ENCODE measurements at places on chromosomes 16 and 17.

DNA sequence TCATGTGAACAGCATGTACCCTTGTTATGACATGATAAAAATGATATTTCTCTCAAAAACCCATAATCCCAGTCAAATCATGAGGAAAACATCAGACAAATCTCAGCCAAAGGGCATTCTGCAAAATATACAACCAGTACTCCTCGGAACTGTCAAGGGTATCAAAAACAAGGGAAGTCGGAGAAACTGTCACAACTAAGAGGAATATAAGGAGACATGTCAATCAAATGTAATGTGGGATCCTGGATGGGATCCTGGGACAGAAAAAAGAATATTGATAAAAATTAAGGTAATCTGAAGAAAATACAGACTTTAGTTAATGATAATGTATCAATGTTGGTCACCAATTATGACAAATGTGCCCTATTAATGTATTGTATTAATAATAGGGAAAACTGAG, 15.6 kb upstream of the CDYL2 start:
- DNase-seq, result no peak

GRCh38 chr17:44966348-44967025, 1.6 kb downstream of the C1QL1 start:
- no peak for DNase-seq

GRCh38 chr17:4152471-4152870, 9.5 kb downstream of the CYB5D2 start:
- DNase-seq, result peak; percentile 50

DNA sequence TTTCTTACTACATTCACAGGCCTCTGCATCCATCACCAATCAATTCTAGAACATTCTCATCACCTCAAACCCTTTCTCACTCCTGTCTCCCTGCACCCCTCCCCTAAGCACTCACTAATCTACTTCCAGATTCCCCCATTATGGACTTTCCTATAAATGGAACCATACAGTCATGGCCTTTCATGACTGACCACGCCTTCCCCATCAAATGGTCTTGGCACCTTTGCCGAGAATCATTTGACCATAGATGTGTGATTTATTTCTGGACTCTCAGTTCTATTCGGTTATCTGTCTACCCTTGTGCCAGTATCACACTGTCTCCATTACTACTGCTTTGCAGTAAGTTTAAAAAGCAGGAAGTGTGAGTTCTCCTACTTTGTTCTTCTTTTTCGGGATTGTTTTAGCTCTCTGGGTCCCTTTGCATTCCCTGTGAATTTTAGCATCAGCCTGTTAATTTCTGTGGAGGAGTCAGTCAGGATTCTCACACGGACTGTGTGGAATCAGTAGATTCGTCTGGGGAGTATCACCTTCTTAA, 27.5 kb downstream of the GTF3C1 start:
- no peak for DNase-seq

DNA sequence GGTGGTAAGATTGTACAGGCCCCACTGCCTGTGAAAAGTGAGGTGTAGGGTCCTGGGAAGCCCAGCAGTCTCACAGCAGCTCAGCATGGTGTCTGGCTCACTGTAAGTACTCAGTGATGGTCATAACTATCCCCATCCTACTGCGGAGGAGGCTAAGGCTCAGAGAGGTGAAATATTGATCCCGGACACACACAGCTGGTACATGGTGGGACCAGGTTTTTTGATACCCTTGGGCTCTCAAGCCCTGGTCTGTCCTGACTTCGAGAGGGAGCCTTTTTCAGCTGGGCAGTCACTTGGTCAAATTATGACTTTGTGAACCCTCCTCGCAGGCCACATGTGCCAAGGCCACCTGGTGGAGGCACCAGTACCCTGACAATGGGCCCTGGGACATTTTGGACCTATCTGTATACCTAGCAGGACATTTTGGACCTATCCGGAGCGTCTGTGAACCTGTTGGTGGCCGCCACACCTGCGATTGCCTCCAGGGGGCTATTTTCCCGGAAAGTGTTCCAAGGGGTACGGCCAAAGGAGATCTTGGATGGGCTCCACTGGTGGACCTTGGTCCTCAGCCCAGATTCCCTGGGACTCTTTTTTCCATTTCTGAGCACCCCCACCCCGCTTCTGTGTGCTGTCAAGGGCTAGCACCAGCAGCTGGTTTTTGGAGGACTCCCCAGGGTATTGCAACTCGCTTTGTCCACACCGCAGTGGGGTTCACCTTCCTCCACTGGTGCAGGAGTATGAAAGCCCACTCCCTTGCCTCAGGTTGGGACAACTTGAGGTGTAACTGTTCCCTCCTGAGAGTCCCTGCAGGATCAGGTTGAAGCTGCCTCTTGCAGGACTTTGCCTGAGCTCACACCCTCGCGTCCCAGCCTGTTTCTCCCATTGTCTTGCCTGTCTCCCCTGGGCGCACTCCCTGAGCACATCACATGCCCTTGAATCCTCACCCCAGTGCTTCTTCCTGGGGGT, 83.6 kb upstream of the NKD1 start:
- DNase-seq, result no peak

GRCh38 chr17:46072998-46073397, 73.9 kb downstream of the STH start:
- peak; percentile 90 for DNase-seq

DNA sequence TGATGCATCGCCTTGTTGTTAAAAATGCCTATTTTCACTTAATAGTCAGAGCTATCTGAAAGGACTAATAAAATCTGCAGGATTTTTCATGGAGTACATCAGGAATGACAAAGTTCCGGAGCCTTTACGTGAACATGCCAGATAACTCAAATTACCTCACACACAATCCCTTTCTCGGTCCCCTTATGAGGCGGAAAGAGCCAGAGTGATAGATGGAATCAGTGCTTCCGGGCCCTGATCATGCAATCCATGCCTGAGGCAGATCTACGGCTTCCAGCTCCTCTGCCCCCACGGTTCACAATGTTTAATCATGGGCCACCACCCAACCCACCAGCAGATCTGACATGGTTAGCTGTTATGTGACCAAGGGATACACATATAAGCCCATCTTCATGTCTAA, 17.0 kb downstream of the VPS53 start:
- DNase-seq, result no peak

DNA sequence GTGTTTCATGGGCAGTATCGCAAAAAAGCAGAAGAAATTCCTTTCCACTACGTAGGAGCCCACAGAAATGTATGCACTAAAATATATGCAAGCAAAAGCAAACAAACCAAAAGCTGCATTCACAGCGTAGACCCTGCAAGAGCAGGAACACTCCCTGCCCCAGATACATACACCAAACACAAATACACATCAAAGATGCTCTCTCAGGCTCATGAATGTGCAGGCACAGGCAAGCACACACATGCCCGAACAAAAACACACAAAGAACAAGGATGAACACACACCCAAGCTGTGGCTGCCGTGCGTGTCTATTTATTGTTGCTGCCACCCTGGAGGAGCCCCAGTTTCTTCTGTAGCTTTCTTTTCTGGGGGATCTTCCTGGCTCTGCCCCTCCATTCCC, 1.7 kb downstream of the NUPR1 start:
- no peak for DNase-seq

DNA sequence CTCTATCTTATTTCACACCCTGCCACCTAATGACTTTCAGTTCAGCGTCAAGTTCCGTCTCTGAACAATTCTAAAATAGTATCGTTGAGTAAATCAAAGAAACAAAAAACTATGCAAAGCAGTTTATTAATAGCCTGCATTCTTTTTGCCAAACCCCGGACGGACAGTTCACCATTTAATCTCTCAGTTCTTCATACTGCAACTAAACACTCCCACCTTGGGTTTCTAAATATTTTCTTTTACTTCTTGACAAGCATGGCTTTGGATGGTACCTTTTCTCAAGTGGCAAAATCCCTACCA, 1.2 kb downstream of the MYH11 start:
- no peak for DNase-seq

GRCh38 chr17:82262344-82262743, 11.2 kb downstream of the CSNK1D start:
- no peak for DNase-seq
